ENCODE measurements at places on chromosomes 6 and 20. TPM values are rescaled to one million over a fixed set of nuclear protein-coding genes. Genes with fewer than 3 reads are reported as not detected.

DNA sequence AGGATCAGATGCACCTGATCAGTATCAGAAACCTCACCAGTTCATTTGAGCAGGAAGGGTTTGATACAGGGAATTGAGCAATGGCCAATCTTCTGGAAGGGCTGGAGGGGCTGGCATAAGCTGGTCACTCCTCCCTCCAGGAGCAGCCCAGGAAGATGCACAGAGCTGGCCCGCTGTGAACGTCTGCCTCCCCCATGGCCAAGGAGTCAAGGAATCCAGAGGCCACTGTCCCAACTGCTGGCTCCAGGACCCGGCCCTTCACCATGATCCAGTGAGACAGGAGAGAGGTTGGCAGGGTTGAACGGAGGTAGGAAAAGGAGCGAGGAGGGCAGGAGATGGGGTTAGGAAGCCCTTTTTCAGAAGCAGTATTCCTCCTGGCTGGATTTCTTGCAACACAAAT lies 113.9 kb upstream of the CST7 start:
- H3K4me3 ChIP-seq: no peak overlapping the region
- H3K4me1 ChIP-seq: no peaks in the 10 kb centered on the region
- H3K27me3 ChIP-seq: no peaks in the 10 kb centered on the region
- no peaks in the 10 kb centered on the region for H3K36me3 ChIP-seq

DNA sequence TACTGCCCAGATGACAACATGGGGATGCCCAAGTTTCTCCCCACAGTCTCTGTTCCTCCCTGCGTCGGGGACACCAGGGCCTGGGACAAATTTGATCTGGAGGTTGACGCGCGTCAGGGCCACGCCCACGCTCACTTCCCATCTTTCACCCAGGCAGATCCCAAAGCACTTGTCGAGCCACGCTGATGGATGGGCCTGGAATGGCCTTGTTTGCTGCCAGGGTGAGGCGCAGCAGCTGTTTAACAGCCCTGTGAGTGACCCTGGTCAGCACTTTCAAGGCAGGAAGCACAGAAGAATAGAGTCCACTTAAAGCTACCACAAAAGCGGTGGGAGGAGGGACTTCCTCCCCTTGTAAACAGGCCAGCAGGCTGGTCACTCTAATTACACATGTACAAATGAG lies 324.7 kb upstream of the JARID2 start:
- no peaks in the 10 kb centered on the region for H3K27me3 ChIP-seq
- H3K27ac ChIP-seq: no peak overlapping the region
- H3K4me3 ChIP-seq: no peak overlapping the region
- H3K4me1 ChIP-seq: no peaks in the 10 kb centered on the region
- H3K36me3 ChIP-seq: no peaks in the 10 kb centered on the region
- DNase-seq: no peak

FUCA2 gene
- total RNA-seq: 6.6 TPM

DNA sequence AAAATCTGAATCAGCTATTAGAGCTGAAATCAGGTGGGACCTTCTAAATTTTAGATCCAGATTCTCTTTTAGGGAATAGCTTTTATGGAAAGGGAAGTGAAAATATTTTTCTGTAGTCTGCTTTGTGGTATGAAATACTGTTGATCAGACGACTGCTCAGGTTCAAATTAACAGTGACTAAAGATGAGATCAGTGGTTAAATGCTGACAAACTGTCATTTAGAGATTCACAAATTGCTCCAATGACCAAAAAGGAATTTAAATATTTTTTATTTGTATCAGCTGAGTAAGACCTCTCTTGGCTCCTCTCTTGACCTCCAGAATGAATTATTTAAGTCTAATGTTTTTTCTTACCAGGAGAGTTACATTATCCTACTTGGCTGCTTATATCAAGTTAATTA lies 77.3 kb downstream of the KCNQ5 start:
- DNase-seq: no peak
- no peaks in the 10 kb centered on the region for H3K4me1 ChIP-seq
- H3K27ac ChIP-seq: no peak overlapping the region
- no peak overlapping the region for H3K4me3 ChIP-seq
- no peaks in the 10 kb centered on the region for H3K27me3 ChIP-seq

All from activated CD8-positive, alpha-beta T cell treated with anti-CD3 and anti-CD28 coated beads for 36 hours (primary cell).